NCI-H2081 (cell line): ENCODE measurements at places on chromosomes 1 and 21.

GRCh38 chr1:107741242-107741641, 223.7 kb downstream of the VAV3 start:
- no peak for DNase-seq

- no peak for DNase-seq
These were observed 401.7 kb upstream of the PROX1 start for GRCh38 chr1:213585959-213586586.

DNA sequence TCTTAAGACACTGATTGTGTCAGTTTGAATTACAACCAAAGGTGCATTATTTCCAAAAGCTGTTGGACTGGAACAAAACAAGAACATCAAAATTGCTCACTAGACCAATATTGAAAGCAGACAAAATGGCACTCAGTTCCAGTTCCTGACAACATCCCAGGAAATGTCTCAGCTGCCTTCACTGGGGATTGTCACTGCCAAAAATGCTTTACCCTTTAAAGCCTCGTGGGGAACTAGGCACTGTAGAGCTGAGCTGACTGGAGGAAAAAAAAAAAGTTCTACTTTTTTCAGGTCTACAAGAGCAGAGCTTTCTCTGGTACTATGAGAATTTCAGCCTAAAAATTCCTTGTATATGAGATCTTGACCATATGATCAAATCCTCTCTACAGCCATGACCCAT, 21.9 kb downstream of the GPR52 start:
- no peak for DNase-seq

DNA sequence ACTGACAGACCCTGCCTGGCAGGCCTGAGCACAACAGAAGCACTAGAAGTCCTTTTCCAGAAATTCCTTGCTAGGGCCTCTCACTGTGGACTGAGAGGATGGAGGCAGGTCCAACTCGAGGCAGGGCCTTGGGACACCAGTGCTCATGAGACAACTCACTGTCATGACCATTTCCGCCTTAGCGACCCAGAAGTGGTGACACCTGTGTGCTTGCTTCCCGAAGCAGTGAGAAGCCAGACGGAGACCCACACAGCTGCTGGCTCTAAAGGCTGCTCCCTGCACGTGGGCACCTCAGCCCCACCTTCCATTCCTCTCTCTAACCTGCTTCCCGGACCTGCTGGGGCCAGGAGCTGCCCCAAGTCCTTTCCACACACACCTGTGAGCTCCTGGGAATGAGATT, 33.0 kb downstream of the KCNC4 start:
- no peak for DNase-seq

DNA sequence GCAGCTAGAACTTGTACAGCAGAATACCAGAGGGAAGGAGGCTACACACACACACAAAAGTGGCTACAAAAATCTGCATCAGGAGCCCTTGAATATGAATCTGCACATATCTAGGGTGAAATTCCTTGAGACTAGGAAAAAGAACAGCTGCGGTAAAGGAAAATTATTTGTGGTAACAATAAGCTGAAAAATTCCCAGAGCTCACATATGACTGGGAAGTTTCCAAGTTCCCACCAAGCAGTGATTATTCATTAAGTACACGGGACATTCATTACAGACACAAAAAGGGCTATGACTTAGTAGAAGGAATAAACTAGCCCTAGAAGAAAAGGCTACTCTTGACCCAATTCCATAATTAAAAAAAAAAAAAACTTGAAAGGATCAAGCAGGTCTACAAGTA, 149.5 kb upstream of the BACE2 start:
- no peak for DNase-seq

DNA sequence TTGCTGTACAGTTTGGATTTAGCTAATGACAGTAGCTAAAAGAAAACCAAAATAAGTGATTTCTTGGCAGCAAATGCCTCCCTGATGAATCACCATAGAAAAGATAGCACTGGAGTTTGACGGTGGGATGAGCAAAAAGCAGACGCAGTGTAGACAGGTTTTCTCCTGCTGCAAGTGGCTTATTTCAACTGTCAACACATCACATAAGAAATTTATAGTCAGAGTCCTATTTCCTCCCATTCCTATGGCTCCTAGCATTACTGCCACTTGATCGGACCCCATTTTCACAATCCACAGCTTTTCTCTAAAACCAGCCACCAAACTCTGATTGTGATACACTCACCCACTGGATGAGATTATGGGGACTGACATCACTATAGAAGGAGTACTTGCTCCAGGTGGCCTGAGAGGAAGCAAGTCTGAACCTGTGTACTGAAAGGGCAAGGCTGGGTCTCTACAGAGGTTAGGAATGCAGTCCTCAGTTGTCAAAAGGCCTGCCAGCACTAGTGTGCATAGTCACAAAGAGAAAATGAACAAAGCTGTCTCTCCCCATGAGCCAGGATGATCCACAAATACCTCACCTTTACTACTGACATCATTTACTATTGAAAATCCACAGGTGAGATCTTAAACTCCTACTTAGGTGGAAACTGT, 359.8 kb downstream of the LTN1 start:
- no peak for DNase-seq

- no peak for DNase-seq
These were observed 56.0 kb upstream of the ABCG1 start for GRCh38 chr21:42162831-42163510.
